ENCODE measurements at places on chromosomes 6 and 20. TPM values are rescaled to one million over a fixed set of nuclear protein-coding genes. Genes with fewer than 3 reads are reported as not detected.

- DNase-seq = no peak
These were observed 42.5 kb downstream of the MBOAT1 start for GRCh38 chr6:20169786-20170185.

DNA sequence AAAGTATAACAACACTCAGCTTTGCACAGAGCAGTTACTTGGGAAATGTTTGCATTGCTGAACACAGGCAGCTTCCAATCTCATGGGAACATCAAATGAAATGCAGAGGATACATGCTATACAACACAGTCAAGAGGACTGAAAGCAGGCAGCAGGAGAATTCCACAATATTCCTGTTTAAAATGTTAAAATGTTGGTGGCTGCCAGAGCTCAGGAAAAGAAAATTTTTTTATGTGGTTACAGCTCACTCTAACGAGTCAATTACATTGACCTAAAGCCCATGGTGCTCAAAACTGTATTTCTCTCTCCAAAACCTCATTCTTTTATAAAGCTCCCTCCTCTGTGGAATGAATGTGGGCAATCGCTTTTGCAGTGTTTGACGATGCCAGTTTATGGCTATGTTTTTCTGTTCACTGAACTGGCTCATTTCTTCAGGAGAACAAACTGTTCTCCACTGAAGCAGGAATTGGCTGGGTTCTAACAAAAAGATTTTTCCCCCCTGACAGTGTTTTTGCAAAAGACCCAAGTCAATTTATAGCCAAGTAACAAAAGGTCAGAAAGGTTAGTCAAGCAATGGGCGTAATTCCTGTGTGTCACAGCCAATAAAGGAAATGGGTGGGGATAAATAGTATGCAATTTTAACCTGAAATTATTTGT is 69.0 kb downstream of the ZHX3 start:
- no peak for DNase-seq

Gene OR12D3
- total RNA-seq = not detected

Gene CTCFL
- total RNA-seq = not detected

DNA sequence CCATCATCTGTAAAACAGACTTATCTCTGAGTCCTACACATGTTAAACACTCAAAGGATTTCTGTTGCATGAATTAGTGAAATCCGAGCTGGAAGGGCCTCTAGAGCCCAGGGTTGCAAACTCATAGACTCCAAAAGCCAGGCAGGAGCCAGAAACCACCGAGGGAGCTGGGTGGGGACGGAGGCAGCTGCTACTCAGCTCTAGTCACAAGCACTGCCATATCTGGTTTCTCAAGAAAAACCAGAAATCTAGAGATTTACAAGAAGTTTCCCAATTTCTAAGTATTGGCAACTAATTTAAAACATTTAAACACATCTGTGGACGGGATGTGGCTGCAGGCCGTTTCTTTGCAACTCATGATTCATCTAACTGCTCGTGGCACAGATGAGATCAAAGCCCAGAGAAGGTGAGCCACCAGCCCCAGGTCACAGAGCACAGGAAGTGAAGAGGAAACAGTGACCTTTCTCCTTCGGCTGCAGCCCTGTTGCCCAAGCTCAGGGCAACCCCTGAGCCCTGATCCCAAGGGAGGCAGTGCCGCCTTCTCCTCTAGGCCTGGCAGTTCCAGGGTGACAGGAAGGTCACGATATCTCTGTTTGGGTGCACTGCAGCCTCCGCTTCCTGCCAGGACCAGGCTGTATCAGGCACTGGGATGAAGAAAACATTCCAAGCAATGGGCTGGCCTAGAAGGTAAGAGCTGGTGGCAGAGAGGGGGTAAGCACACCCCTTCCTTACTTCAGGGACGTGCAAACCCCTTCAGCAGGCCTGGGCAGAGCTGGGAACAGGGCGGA is 26.4 kb upstream of the PTGIS start:
- peak; percentile 77 for DNase-seq

DNA sequence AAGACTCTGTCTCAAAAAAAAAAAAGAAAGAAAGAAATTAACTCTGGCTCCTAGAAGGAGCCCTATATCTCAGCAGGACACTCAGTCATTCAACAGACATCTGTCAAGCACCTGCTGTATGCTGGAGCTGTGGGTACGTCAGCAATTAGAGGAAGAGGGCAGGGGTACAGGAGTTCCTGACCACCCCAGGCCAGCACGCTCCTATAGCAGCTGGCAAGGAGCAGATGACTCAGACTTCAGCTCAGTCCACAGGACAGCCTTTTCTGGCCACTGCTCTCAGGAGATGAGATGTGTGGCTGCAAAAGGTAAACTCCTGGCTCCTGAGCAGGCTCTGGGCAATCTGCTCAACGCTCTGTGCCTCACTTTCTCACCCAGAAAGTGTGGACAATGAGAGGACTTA is 1.7 kb upstream of the RTEL1 start:
- no peak for DNase-seq

Gene OLIG3
- not detected for total RNA-seq

DNA sequence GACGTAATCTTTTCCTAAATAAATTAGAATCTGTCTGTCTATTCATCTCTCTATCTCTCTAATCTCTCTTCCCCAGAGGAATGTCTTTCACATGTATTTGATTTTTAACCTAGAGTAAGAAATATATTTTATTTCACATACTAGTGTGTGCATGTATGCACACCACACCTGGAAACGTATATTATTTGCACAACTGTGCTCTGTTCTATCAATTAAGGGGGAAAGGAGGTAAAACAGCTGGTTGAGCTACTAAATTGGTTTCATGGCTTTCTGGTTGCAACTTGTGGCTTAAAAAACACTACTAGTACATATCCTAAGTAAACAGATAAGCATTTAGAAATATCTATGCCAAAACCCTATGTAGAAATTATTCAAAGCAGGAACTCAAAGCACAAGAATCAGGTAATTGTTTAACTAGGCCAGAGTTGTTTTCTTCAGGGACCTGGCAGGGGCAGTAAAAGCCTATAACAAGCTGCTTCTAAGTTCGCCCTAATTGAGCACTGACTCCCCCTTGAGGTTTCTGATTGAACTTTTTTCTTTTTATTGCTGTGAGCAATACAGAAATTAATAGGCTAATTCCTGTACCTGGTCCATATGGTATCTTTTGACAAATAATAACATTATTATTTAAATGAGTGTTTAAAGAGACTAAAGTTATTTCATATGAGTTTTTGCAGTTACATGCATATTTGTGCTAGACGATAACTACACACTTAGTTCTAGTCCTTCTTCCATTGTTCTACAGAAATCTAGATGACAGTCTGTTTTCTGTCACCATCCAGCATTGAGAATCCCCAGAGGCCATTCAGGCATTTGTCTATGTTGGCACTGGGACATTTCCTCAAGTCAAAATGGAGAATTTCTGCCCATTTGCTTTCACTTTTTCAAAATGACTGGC is 88.6 kb downstream of the MCHR2 start:
- no peak for DNase-seq

Gene CRISP3
- not detected for total RNA-seq

- no peak for DNase-seq
These were observed 79.2 kb upstream of the MAP3K4 start for GRCh38 chr6:160912411-160912810.

GRCh38 chr6:52361414-52361944 is 472 bp upstream of the PAQR8 start:
- no peak for DNase-seq

GRCh38 chr6:166763606-166764472 is 136.8 kb upstream of the RPS6KA2 start:
- no peak for DNase-seq

DNA sequence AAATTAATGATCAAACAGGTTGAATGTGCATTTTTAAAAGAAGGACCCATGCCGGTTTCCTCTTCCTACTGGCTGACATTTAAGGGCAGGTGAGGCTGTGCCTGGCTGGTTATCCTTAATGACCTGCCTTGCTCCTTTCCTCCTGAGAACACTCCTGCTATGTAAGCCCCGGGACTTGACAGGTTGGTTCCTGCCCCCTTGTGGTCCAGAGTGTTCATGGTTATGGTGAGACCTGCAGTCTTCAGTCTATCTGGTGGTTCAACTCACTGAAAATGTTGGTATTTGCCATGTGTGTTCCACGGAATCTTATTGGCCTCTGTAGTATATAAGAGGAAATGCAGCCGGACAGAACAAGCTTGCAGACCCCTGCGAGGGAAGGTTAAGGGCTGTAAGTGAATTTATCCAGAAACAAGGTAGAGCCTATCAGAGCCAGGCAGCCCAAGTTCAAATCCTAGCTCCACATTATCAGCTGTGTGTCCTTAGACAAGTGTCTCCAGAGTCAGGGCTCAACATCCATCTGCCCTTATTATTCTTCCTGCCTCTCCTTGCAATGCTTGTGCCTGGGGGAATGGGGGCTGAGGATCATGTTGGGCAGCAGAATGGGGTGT is 5.2 kb upstream of the BPIFA3 start:
- DNase-seq = peak; percentile 11

Gene RALY
- total RNA-seq = 149 TPM

Gene C6orf58
- not detected for total RNA-seq

Gene TFAP2D
- not detected for total RNA-seq

Gene C20orf144
- total RNA-seq = 0.28 TPM

- DNase-seq = no peak
These were observed 51.3 kb upstream of the CCDC167 start for GRCh38 chr6:37551002-37551401.

Gene CLVS2
- not detected for total RNA-seq

Gene PRICKLE4
- total RNA-seq = not detected

DNA sequence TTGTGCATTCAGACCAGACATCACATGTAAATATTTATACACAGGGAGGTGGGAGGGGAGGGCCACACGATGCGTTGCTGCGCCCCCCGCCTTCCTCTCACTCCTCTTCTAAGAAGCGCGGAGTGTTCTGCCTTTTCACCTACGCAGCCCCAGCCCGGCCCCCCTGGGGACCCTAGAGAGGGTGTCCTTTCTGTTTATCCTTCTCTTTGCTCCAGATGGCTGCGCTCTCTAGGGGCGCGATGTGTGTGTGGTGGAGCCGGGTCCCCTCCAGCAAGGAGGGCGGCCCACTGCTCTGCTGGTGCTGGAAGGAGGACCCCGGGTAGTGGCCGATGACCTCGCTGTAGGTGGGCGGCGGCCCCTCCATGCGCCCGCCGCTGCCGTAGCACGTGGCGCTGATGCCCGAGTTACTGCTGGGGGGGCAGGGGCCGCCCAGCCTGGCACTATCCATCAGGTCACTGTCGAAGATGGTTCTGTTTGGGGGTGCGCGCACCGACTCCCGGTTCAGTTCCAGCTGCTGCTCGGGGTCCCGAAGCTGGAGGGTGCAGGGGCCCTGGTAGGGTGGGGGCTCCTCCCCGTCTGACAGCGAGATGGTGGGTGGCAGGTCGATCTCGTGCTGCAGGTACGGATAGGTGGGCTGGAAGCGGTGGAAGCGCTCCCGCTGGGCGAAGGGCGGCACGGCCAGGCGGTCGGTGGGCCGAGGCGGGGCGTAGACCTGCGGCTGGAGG is 31.8 kb upstream of the ZBP1 start:
- DNase-seq = no peak

Gene EMILIN3
- total RNA-seq = not detected

- no peak for DNase-seq
These were observed 287.8 kb downstream of the PTPRT start for GRCh38 chr20:42901689-42902440.

GRCh38 chr6:151702851-151703658 is 104.4 kb upstream of the ESR1 start:
- DNase-seq = no peak

- no peak for DNase-seq
These were observed 453.6 kb upstream of the FLRT3 start for GRCh38 chr20:14790771-14791620.

Gene GABRR1
- not detected for total RNA-seq

GRCh38 chr6:95690328-95690727 is 113.0 kb downstream of the MANEA start:
- DNase-seq = no peak

Gene SPDEF
- 0.09 TPM for total RNA-seq

GRCh38 chr6:87873556-87873955 is 171.5 kb upstream of the AKIRIN2 start:
- no peak for DNase-seq

- DNase-seq = no peak
These were observed 133.7 kb upstream of the IFNGR1 start for GRCh38 chr6:137352859-137353258.

Gene APOBEC2
- total RNA-seq = not detected

- no peak for DNase-seq
These were observed 5.9 kb downstream of the NHSL1 start for GRCh38 chr6:138493413-138493812.

Gene COL12A1
- total RNA-seq = not detected

- no peak for DNase-seq
These were observed 1.6 kb downstream of the ZBTB2 start for GRCh38 chr6:151389618-151390275.

GRCh38 chr20:9392892-9393857 is 121.2 kb upstream of the LAMP5 start:
- DNase-seq = no peak

DNA sequence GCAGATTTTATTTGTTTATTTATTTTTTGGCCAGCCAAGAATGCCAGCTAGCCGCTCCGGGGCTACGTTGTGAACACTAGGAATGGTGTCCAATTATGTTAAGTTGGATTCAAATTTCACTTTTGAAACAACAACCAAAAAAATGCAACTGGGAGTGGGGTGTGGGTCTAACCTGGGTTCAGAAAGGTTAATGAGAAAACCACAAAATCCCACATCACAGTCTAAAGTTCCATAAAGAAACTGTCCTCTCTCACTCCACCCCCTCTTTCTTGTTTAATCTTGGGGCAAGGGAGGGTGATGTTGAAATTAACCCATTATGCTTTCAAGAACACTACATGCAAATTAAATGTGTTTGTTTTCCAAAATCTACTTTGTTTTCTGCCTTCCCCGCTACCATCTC is 77.2 kb downstream of the LINC00237 start:
- DNase-seq = no peak

- no peak for DNase-seq
These were observed 4.3 kb downstream of the HLA-DMB start for GRCh38 chr6:32936239-32937152.

DNA sequence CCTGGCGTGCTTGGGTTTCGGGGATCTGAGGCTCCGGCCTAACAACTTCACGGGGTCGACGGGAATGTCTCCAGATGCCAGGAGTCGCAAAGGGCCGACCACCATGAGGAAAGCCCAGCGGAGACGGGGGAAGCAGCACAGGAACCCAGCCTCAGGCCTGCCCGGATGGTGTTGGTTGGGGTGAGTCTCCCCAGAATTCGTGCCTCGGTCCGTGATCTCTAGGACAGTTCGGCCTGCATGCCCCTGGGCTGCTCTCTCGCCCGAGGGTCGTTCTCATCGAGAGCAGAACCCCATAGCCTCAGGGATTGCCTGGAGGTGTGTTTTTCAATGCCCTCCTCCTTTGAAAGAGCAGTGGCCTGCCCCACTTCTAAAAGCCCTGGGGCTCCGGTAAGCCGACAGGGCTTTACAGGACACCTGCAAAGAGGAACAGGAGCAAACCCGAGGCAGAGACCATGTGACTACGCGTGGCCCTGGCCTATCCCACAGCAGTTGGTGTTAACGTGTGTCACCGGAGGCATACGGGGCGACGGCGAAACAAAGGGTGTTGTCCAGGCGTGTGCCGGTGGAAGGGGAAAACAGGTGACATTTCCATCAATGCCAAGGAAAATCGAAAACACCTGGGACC is 973.1 kb upstream of the DEFB115 start:
- no peak for DNase-seq

Measured in activated T-helper 2 cell treated with anti-CD3 and anti-CD28 coated beads, Interferon-gamma antibody, Interleukin-2, Interleukin-4, amounts not matched to agents 10 μg/mL and 5 μg/mL and 100 μg/mL, durations not matched to agents 14 hours and 24 hours and 36 hours (primary cell).